ENCODE measurements at places on chromosomes 2 and 18.

GRCh38 chr2:19176977-19177376 is 181.4 kb downstream of the OSR1 start:
- DNase-seq, result no peak

DNA sequence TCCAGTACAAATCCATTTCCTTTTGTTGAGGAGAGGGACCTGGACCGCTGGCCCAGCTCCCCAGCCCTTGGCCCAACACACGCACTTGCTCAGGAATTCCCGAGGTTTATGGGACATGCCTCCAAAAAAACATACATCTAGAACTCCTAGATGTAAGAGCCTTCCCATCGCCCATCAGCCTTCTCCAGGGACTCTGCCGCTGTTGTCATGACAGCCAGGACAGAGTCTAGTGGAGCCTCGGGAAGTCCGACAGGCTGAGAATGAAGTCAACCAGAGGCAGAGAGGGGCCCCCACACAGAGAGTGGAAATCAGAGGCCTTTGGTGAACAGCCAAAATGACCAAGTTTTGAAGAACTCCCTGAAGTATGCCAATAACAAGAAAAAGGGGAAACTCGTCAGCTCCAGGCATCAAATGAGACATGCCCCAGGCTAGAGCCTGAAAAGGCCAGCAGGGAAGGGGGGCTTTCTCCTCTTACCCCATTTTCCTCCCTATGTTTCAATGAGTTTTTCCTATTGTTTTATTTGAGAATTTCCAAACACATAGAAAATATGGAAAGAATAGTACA is 43.2 kb upstream of the CAB39 start:
- no peak for DNase-seq

DNA sequence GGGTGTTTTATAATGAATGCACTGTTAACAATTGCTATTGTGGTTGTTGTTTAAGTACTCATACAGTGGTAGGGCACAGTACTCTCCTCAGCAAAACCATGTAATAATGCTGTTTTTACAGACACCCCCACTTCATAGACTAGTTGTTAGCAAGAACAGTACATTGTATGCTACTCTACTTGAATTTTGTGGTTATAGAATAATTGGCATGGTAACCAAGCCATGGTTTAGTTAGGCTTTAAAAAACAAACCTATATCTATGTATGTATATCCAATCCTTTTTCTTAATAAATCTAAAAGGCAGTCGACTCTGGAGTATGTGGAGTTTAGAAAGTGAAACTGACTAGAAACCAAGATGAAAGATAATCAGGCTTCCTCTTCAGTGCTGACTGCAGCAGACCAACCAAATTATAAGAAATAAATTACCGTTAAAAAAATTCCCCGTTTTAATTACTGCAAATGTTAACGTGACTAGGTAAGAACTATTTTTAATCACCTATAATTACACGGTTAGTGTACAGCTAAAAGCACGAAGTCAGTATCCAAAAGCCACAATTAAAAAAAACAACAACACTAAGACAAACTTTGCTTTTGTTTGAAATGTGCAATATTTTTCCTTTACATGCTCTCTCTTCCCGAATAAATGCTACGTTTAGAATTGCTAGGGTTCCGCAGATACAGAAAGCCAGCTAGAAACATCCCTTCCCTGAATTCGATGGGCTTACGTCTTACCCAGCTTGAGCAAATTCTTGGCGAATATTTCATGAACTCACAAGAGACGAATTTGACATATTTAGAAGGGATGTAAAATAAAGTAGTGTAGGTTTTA is 113.3 kb upstream of the SERTAD2 start:
- DNase-seq, result no peak

DNA sequence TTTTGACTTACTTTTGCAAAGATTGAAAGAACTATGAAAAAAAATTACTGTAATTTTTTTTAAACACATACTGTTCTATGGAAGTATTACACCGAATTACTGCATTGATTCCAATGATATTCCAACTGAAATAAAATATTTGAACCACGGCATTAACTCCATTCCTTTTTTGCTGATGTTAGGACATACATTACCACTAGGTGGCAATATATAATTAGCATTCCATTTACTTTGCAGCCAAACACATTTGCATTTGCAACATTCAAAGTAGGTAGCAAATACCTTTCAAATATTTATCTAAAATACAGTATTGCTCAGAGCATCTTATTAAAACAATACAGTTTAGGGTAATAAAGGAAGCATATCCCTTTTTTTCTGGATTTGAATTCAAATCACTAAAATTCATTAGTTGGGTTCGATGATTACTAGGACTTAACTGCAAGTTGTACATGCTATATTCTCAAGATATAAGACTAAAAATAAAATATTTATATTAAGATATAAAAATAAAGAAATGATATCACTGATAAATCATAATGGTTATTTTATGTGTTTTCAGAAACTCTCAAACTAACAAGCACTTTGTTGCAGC is 31.3 kb downstream of the LANCL1 start:
- peak; percentile 18 for DNase-seq

DNA sequence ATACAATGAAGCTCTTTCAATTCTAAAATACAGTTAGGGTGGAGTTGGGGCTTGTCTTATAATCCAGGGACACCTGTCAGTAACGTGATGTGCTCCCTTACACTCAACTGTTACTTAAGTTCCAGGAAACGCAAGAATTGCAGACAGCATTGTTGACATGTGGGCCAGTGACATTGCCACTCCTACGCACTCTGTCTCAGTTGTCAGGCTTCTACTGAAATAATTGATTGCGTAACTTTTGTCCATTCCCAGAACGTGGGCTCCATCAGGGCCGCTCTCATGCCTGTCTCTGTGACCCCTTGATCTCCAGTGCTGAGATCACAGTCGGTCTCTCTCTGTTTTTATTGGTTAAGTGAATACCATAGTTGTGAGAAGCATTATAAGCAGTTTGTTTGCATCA is 487.8 kb downstream of the GALR1 start:
- DNase-seq, result no peak

DNA sequence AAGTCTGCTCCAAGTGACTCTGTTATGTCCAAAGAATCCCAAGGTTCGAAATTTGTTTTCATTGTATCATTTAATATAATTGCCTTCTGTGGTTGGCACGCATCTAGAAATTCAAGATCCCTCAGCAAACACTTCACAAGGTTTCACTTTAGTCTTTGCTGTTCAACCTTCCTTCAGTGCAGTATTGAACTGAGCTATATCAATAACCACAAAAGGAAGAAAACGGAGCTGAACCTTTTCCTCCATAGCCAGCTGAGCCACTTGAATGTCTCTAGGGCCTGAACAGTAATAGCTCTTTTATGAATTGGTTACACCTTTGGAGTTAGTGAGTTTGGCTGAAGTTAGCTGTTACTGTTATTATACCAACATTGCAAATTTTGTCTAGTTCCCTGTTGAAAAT is 357.7 kb upstream of the HNRNPA3 start:
- DNase-seq, result no peak

All from HepG2 (cell line).